Ammon's horn (tissue), 1 donor: ENCODE measurements at places on chromosomes 1 and 21.

DNA sequence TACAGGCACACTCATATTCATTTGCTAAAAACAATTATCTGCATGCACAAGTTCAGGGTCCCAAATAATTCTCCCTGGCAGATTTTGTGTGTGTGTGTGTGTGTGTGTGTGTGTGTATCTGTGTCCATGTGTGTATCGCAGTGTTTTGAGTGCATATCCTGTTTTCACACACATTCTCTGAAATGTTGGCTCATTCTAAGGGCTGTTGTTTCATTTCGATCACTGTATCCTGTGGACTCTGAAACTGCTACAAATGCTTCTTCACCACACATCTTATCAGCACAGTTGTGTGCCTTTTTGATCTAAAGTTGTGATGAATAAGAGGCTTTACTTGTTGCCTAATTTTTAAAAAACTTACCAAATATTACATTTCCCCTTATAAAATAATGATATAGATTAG, 34.6 kb downstream of the NR5A2 start:
- DNase-seq, result no peak

GRCh38 chr1:921011-921837, 2.5 kb upstream of the SAMD11 start:
- peak; percentile 69 for DNase-seq

- DNase-seq, result no peak
Measured at GRCh38 chr1:164591858-164592257, 32.9 kb downstream of the PBX1 start.

- DNase-seq, result no peak
Measured at GRCh38 chr1:55827350-55827749, 612.2 kb upstream of the USP24 start.
